ENCODE measurements at places on chromosomes 5 and 9.

- DNase-seq: no peak
These were observed 55.4 kb downstream of the PTPN3 start for GRCh38 chr9:109442716-109443115.

DNA sequence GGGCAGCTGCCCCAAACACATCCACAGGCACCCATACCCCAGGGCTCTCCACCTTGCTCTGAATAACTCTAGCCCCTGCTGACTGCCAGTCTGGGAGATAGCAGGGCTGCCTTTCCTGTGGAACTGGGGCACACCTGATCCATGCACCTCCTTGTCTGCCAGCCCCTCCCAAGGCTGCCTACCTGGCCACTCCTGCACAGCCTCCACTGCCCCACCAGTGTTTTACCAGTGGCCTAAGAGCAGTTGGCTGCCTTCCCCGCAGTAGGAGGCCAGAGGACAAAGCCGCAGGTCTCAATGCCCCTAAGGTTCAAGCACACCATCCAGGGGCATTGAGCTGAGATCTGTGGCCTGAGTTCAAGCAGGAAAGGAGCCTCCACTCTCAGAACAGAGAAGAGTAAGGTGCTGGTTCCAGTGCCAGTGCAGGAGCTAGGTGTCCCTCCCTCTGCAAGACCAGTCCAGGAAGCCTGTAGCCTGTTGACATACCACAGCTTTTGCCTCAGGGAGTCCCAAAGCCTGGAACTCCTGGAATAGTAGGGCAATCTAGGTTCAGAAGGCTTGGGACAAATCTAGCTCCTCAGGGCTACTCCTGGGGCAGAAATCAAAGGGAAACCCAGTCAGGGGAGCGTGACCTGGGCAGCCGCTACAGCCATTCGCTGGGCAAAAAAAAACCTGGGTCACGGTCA is 514.5 kb upstream of the PTGER4 start:
- DNase-seq: no peak

- no peak for DNase-seq
These were observed 613.6 kb upstream of the SEMA6A start for GRCh38 chr5:117188211-117188610.

DNA sequence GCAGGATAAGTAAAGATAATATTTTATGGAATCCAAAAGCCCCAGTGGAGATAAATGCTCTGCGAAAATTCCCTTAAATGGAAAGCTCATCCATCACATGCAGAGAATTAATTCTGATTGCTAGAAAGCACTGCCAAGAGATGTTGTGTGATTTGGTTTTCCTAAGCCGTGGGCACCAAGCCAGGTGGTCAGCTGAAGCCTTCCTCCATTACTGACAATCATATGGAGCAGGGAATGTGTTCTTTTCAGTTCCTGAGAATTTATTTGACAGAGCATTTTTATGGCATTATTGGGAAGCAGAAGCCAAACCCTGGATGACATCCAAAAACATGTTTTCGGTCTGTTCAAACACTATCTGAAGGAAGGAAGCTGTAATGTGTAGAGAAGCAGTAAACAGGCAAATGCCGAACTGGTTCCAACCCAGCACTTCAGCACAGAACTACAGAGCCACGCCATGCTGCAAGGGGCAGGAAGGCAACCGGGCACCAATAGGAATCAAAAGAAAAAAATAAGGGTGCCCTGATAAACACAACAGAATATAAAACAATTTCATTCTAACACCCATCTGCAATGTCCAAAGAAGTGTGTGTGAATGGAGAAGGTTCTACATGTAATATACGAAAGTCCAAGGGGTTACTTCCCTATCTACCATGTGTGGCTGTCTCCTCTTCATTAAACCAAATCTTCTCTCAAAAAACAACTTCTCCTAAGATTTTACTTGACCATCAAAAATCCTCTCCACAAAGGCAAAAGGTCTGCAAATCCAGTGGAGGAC is 12.3 kb downstream of the ARSB start:
- DNase-seq: no peak

DNA sequence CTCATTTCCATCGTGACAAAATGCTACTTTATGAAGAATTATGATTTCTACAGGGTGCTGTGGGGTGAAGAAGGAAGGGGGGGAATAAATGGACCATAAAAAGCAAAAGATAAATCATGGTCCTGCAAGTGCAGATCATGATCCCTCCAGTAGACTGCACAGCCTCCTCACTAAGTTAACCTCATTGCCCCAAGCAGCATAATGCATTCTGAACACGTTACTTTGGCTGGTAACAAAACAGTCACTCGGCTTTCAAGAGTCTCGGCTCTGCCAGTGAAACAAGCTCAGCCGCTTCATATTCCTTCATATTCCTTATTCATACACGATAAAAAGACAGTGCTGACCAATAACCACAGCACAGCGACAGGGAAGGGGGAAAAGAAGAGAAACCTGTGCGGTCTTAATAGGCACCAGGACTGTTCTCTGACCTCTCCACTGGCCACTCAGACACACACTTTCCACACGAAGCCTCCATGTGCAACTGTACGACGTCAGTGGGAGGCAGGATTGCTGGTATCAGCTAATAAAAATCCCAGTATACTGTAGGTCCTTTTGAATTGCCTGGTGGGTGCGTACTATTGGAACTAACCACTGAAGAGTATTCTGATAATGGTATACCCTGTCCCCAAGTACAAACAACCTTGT is 60.5 kb downstream of the ANKH start:
- no peak for DNase-seq

DNA sequence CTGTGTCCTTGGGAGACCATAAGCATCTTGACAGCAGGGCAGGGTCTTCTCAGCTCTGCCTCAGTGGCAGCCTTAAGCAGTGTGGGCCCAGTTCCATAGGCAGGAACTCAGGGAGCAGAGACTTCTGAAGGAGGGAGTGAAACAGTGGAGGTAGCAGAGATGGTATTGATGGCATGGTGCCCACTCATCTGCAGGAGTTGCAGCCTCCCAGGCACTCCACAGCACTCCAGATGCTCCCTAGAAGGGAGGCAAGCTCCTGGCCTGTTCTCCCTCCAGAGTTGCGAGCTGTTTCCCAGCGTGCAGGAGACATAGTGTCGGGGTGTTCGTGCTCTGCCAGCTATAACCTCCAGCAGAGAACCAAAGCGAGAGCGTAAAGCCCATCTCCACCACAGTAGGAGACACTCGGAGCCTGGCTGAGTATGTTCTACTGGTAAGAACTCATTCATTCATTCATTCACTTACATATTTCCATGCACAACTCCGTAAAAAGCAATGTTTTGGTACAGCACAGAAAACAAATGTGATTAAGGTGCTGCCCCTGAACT is 31.4 kb upstream of the UNC5A start:
- DNase-seq: no peak

DNA sequence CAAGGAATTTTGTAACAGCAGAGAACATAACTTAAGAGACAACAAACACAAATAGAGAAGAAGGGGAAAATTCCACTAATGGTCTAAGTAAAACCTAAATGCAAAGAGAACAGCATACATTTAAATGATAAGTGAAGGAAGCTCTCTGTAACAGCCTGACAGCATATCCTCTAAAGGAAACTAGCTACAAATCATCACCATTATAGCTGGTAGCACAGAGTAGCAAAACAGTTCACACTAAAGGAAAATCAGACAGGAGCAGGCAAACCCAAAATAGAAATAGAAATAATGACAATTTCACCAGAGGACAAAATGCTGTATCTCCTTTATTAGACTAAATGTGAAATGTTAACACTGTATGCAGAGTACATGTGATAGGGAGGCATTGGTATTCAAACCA is 532.8 kb downstream of the PTPRD start:
- no peak for DNase-seq

GRCh38 chr9:19186232-19186631 is 44.3 kb upstream of the DENND4C start:
- no peak for DNase-seq

GRCh38 chr9:121169094-121169601 is 32.5 kb downstream of the RAB14 start:
- no peak for DNase-seq

DNA sequence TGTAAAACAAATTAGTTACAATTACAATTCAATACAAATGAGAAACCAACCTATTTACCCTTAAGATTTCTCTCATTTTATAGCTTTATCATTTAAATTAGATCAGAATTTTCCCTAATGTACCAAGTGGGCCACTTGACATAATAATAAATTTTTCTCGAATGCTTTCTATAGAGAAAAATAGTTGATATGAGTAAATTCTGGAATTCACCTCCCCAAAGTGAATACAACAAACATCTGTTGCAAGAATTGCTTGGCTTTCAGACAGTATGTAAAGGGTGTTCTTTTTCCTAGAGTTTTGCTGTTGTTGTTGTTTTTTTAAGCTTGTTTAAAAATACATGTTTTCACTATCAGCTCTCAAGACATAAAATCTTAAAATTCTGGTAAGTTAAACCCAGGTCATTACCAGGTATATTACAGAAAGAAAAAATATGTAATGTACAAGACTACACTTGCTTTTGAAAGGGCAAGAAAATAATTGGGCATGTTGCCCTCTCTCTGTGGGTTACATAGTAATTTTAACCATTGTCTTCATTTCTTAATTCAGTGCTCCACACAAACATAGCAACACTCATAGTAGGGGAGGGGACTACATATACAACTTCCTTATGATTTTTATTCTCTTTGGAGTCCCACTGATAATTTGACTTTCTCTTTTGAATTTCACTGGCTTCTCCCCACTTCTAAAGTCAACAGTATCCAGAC is 200.6 kb downstream of the ARL15 start:
- DNase-seq: no peak

DNA sequence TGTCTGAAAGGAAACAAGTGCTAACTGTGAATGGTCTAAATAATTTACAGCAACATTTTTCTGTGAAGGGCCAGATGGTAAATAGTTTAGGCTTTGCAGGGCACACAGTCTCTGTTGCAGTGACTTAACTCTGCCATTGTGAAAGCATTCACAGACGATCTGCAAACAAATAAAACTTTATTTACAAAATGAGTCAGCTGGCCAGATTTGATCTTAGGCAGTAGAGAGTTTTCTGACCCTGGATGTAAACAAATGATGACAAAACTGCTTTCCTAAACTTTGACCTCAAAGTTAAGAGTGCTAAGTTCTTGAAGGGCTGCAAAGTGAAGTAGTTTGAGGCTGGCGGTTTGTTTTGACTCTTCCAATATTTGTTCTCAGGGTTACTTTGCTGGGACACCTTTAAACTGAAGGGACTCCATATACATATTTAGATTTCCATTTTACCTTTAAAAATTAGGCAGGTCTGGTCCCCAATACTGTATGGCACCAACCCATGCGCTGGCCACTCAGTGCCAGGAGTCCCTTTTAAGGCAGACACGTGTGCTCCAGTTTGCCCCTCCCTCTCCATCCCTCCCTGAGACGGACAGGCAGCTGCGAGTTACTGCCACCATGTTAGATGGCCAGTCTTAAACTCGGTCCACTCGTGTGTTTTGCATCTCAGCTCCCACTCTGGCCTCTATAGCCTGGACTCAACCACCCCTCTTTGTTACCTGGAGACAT is 4.0 kb upstream of the ADAMTS16 start:
- no peak for DNase-seq

DNA sequence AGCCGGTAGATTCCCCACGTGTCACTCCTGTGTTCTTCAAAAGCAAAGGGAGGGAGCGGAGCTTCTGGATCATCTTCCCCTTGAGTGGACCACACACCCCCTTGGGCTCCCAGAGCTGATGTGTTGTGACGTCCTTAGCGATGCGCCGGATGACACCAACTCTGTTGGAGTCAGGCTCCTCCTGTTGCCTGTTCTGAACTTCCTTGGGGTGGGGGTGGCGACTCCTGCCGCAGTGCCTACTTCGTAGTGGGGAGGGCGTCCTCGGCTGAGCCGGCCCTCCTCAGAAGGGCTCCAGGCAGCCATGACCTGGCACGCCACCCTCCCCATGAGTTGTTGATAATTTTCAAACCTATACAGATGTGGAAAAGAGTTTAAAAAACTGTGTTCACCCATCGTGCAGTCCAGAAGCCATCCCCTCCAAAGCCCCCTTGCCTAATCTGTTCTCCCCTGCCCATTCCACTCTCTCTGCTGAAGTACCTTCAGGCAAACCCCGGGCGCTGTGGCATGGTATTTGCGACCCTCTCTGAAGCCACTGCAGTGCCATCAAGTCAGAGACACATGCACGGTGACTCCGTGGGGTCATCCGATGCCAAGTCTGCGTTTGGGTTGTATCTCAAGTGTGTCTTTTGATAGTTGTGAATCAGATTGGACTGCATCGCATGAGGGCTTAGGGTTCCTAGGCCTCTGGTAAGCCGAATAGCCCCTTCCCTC is 16.7 kb downstream of the EXOC3 start:
- DNase-seq: no peak

DNA sequence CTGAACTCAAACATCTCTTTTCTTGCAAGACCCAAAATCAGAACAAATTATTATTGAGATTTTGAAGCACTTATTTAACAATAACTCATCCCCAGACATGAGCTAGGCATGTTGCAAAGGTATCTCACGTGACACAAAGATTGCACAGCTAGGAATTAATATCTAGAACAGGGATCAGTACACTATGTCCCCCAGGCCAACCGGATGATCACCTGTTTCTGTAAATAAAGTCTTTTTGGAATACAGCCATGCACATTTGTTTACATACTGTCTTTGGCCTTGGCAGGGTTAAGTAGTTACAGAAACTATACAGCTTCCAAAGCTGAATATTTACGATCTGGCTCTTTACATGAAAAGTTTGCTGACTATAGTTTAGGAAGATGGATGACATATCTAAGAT is 287.7 kb downstream of the ACTL7B start:
- DNase-seq: no peak

DNA sequence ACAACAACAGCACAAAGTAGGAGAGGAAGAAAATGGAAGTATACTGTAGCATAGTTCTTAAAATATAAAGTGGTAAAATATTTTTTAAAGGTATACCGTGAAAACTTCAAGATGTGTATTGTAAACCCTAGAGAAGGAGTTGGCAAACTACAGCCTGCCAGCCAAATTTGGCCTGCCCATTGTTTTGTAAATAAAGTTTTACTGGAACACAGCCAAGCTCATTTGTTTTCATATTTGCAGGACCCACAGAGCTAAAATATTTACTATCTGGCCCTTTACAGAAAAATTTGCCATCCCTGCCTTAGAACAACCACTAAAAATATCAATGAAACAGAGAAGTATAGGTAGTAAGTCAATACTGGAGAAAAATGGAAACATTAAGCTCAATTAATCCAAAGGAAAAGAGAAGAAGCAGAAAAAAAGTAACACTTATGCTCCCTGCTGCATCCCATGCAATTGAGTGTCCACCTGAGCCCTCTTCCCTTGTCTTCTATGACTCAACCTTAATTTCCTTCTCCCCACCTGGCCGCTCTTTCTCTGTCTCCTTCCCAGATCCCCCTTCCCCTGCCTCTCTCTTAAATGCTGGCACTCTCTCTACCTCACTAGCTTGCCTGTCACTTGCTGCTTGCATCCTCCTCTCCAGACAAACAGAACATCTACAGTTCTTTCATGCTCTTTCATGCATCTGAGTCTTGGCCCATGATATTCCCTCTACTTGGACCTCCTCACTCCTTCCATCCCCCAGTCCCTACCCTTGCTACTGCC is 50.6 kb upstream of the FER start:
- no peak for DNase-seq

GRCh38 chr9:124849801-124850200 is 3.5 kb upstream of the WDR38 start:
- DNase-seq: no peak

All from mesendoderm (in vitro differentiated cells).